Globus pallidus (tissue), 1 donor: ENCODE measurements at places on chromosomes 16 and 17.
A peak's percentile ranks its signal among the peaks of the same experiment; 100 is the strongest.

- no peak for DNase-seq
Observed at GRCh38 chr16:78227855-78228254, 128.4 kb downstream of the WWOX start.

DNA sequence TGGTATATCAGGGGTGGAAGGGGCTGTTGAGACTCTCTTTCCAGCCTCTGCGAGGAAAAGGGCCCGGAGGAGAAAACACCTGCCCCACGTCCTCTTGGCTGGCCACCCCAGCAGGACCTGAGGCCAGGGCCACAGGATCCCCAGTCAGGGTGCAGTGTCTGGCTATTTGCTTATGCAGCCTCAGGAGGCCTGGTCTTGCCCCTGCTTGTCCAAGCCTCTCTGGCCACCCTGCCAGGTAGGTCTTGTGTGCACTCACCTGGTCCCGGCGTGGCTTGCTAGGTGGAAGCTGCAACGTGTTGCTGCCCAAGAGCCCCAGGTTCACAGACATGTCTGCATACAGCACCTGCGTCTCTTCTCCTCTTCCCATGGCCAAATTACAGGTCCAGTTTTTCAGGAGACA lies 549 bp downstream of the TMEM238L start:
- DNase-seq = no peak

DNA sequence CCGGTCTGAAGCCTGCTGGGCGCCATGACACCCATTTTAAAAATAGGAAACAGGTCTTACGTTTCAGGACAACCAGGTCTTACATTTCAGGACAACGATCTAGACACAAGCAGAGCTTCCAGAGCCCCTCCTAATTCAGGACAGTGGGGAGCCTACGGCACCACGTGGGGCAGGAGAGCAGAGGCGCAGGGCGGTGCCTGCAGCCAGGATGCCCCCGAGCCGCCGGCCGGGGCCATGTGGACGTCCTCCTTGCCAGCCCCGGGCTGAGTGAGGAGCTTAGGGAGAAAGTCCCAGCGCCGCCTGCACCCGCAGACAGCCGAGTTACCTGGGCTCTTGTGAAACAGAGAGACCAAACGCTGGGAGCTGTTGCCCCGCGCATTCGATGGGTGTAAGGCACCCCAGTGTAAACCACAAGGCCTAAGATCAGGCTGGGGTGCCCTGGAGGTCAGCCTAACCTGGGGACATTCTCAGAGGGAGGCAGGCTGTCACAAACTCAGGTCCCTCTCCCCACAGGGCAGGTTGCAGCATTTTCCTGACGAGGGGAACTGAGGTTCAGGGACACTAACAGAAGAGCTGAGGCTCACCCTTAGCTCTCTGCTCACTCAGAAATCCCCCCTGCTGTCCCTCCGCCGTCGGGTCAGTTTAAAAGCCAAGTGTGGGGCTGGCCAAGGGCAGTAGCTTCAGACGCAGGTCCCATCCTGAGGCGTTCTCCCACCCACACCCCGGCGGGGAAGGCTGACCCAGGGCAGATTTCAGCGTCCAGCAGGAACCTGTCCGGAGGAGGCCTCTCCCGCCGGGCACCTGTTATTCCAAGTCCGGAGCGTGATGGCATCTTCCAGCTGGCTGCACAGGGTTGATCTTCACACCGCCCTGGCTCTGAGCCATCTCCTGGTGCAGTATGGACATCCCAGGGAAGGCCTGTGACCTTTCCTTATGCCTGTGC lies 1.8 kb upstream of the NOTUM start:
- DNase-seq = no peak

- no peak for DNase-seq
Observed at GRCh38 chr17:66753126-66753920, 81.6 kb upstream of the CACNG5 start.

GRCh38 chr16:10652730-10653590 lies 41.8 kb downstream of the TEKT5 start:
- DNase-seq = no peak

DNA sequence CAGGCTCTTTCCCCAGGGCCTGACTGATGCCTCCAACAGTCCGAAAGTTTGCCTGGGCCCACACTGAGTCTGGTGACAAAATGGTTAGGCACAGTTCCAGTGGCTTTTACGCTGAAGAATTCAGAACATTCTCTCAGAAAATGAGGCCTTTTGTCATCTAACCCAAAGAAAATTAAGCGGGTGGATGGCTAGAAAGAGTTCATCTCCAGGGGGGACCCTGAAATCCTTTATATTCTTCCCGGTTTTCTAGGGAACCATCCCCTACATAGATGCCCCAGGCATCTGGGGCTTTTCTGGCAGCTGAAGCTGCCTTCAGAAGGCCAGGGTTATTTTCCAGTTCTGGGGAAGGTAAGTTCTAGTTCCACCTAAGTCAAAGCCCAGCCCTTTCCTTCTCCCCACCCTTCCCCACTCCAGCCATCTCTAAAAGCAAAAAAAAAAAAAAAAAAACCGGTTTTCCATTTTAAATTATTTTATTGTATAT lies 2.2 kb downstream of the RASD1 start:
- DNase-seq = peak; percentile 22

GRCh38 chr16:81723098-81723723 lies 55.9 kb upstream of the PLCG2 start:
- peak; percentile 80 for DNase-seq

DNA sequence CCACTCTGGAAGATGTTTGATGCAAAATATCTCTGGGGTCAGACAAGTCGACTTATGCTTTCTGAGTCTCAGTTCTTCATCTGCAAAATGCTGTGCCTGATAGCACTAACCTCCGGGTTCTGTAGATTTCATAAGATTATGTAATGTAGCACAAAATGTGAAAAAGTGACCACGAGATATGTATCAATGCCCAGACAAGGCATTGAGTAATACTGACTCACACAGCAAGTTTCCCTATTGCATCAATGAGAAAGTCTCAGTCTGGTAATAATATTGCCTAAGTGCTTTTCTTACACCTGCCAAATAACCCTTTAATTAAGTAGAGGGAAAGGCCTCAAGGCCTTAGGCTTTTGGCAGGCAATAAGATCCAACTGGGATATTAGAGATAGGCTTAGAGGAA lies 41.4 kb upstream of the MMP2 start:
- no peak for DNase-seq

GRCh38 chr16:77496934-77497333 lies 62.1 kb upstream of the ADAMTS18 start:
- no peak for DNase-seq

DNA sequence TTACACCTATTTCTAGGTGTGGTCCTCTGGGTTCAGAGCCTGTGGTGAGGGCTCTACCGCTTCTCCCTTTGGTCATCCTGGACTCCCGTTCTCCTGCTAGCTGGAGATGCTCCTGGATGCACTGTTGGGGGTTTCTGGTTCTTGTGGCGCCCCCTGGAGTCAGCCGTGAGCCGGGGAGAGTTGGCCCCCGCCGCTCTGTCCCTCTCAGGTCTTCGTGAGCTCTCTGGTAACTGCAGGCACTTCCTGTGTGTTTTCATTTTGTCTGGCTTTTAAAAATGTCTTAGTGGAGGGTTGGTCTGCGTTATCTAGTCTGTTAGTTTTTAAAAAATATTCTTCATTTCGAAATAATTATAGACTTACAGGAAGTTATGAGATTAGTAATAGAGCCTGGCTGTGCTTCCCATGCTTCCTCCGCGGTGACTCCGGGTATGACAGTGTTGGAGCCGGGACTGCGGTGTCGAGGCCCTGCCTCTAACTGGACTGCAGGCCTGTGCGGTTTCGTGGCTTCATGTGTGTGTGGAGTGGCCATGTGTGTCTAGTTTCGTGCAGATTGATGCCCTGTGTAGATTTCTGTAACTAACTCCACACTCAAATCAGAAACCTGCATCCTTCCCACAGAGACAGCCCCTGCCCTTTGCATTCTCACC lies 78.0 kb upstream of the ZNF750 start:
- no peak for DNase-seq

GRCh38 chr17:62062944-62063343 lies 2.1 kb downstream of the MED13 start:
- DNase-seq = no peak
